ENCODE measurements at places on chromosomes 6 and 20.

- no peak for DNase-seq
Measured at GRCh38 chr20:37773291-37773826, 79.5 kb downstream of the CTNNBL1 start.

DNA sequence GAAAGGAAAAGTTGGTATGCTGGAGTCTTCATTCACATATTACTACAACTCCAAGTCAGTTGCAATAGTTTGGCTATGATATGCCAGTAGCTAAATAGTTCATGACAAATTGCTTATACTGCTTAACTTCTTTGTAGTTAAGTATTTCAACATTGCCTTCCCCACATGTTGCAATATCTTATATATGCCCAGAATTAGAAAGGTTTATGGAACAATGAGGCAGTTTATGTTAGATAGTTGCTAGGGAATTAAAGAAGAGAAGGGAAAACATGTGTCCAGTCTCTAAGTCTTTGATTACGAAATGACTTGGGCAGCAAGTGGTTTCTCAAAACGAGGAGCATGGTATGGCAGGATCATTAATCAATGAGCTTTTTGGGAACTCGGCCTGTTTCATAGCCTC is 145.8 kb downstream of the PLCB4 start:
- no peak for DNase-seq

DNA sequence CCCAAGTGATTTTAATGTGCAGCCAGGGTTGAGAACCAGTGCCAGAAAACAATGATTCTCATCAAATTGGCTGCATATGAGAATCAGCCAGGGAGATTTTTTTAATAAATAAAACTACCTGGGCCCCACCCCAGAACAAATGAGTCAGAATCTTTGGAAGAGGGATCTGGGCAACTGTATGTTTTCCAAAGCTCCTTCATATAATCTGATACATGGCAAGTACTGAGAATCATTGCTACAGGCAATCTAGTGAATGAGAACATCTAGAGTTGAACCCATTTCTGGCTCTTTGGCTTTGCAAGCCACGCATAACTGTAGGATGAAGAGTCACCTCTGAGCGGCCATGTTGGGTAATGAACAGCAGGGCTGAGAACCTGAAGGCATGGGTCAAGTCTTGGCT is 26.1 kb upstream of the DSP start:
- no peak for DNase-seq

DNA sequence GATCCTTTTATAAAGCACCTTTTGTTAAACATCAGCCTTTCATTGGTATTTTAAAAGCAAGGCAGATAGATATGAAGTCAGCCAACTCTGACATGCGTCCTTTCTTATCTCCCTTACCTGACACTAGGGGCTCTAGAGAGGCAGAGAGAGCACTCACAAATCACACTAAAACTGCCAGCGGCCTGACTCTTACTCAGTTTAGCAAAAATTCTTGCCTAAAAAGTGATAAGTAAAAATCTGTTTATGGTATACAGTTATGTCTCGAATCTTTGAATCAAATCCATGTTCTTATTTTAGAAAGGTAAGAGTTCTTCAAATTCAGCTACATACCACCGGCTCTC is 10.4 kb upstream of the TDRD6 start:
- no peak for DNase-seq

GRCh38 chr20:43825051-43825402 is 89.6 kb upstream of the TOX2 start:
- no peak for DNase-seq

GRCh38 chr20:13758884-13759283 is 25.8 kb downstream of the ESF1 start:
- no peak for DNase-seq

GRCh38 chr6:105966481-105966880 is 119.7 kb upstream of the PRDM1 start:
- DNase-seq = no peak

DNA sequence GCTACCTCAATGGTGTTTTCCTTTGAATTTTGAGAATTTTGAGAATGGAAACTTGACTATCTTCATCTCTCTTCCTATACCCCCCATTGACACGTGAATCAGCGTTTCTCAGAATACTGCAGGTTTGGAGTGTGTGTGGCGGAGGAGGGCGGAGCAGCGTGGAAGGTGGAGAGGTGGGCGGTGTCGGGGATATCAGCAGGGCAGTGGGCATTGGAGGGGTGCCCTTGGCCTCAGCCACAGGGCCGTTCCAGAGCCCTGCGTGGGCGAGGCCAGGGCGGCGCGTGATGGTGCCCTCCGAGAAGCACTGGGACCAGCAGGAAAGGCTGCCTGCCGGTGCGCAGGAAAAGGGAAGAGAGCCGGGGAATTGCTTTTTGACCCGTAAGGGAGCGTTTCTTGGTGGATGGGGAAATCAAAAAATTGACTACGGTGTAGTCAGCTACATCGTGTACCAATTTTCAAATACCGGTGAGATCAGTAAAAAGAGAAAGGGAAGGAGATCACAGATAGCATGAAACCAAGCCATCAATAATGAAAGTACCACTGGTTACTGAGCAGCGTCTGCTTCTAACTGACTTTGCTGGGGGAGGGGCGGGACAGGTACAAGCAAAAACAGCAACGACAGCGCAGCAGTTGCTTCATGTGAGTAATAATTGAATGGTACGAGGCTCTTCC is 82.7 kb upstream of the DUSP22 start:
- no peak for DNase-seq

GRCh38 chr6:163946437-163946836 is 531.9 kb downstream of the QKI start:
- no peak for DNase-seq

GRCh38 chr6:164303102-164303964 is 888.8 kb downstream of the QKI start:
- no peak for DNase-seq

GRCh38 chr20:13085275-13085674 is 76.5 kb downstream of the SPTLC3 start:
- DNase-seq = no peak

DNA sequence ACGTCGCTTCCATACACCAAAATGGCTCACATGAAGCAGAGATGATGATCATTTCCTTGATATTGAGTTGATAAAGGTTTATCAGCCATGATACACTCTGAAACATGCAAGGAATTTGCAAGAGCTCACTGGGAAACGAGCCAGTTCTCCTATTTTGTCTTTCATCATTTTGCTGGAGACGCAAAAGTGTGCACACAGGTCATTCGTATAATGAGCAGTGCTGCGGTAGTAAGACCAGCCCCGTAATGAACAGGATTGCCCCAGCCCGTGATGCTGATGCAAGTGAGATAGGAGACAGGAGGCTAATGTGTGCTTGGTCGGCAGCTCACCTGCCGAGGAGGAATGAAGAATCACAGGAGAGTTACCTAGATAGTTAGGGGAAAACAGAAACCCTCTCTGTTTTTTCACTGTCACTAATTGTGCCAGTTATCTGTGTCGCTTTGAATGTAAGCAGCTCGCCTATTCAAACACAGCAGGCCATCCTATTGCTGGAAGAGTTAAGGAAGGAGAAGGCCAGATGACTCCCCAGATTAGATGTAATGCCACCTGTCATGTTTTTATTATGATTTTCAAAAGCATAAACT is 391.8 kb downstream of the SAMD5 start:
- DNase-seq = no peak

DNA sequence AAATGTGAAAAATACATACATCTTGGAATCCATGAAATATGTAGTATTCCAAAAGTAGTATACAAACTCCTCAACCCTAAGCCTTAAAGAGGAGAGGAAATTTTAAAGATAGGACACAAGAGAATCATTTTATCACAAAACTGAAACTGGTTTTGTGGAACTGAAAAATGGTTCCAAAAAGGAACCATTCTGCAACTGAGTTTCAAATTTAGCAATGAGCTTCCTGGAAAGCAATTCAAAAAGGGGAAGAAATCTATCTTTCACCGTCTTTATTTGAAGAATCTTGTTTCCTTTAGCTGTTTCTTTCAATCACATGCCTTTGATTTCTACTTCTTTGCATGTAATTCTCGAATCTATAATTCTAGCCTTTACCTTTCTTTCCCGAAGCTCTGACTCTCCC is 32.2 kb upstream of the LAMP5 start:
- no peak for DNase-seq

GRCh38 chr6:160103825-160104100 is 17.9 kb upstream of the SLC22A1 start:
- DNase-seq = no peak

DNA sequence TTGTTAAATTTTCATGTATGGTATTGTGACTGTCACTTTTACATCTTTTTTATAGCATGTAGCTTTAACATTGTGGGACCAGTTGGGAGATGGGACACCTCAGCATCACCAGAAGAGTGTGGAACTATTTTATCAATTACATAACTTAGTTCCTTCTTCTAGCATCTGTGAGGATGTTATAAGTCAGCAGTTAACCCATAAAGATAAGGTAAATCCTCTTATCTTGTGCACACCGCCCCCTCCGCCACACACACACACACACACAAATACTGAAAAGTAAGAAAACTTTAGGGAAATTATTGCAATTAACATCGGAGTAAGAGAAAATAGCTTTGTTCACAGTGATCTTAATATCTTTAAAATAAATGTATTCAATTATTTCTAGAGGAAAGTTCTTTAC is 60.9 kb downstream of the PGM3 start:
- DNase-seq = no peak

DNA sequence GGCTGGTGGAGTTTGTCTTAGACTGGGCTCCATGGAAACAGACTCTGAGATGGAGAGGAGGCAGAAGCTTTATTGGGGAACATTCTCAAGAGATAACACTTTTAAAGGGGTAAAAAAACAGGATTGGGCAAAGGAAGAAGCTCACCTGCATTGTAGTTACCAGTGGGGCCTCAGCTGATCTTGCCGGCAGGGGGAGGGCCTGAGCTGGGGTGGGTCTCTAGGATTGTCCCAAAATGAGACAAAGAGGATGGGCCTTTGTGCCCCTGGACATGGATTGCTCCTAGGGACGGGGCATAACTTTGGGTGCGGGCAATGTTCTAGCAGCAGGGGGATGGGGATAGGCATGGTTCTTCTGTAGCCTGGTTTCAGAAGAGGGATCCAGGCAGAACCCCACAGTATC is 12.5 kb downstream of the SGK2 start:
- no peak for DNase-seq

GRCh38 chr20:2652724-2653555 is 508 bp downstream of the NOP56 start:
- DNase-seq = no peak

GRCh38 chr6:151422981-151423380 is 28.9 kb downstream of the RMND1 start:
- no peak for DNase-seq

GRCh38 chr6:168050881-168051586 is 28.0 kb downstream of the FRMD1 start:
- no peak for DNase-seq

DNA sequence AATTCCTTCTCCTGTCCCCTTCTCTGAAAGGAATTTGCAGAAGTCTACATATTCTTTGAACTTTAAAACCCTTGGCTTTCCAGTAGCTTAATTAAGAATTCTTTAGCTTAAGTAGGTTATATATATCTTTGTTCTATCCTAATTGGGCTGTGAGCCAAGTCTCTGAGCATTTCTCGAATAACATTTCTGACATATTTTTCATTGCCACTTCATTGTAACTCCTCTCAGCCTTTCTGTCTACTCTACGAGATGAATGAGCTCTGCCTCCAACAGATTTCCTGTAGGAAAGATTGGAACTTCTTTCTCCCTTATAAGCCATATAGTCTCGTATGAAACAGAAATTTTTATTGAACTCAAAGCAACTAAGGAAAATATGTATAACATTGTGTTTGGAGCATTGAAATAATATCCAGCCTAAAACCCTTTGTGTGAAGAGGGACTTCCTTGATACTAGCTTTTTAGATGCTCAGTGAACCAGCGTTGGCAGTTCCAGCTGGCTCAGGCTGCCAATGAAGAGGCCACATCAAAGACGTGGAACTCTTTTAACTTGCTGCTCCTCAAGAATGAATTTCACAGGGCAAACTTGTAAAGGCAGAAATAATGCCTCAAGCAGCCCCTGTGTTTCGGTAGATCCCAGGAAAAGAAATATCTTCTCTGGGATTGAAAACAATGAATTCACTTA is 87.7 kb upstream of the NOX3 start:
- DNase-seq = no peak

DNA sequence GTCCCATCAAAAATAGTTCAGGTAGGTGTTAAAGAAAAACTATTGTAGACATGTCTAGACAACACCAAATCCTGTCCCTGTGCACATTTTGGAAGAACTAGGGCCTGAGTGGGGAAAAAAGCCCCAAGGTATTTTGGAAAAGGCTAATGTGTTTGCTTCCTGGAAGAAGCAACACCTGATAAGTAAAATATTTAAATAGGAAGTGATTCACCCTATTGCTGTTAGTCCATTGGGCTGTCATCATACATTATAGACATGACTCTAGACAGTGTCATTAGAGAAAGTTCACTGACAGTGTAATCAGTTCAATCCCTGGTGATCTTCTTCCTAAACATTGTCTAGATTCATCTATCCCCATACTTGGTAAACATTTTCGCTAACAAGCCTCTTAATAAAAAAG is 465.3 kb downstream of the CBLN4 start:
- DNase-seq = no peak

DNA sequence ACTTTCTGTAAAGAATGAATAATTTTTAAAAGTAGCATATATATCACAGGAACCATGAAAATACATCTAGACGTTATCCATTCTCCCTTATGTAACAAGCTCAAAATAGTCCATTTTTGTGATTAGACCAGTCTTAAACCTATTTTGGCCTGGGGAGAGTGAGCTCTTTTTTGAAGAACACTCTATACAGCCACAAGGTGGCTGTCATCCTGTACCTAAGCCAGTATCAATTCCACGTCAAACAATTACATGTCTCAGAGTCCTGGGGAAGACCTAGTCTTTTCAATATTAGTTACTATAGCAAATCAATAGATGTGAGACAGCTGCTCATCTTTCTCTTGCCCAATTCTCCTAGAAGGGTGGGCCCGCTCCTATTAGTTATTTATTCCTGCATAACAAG is 28.4 kb downstream of the FBXO5 start:
- DNase-seq = no peak

- no peak for DNase-seq
Measured at GRCh38 chr20:15806105-15806504, 767.1 kb downstream of the KIF16B start.

DNA sequence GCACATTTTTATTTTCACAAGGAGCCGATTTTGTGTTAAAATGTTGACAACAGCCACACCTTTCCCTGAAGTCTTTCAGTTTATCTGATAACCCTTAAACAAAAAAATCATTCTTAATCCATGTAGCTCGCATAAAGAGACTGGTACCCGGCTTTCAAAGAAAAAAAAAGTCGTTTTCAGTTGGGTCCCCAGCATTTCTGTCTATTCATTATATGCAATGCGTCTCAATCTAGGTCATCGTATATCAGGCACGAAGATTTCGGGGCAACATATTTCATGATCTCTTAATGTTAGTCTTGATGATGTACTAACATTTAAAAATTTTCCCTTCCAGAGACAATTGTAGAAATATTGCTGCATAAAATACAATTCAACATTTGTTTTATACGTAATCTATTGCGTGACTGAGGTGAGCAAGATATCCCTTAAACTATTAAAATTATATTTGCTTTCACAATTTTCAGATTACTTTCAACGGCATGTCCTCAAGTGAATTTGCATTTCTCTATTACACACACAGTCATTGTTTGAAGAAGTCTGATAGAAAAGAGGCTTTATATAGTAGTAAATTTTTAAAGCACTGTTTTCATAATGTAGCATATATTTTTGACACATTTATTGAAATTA is 2.9 kb upstream of the TUBB2B start:
- no peak for DNase-seq

- DNase-seq = no peak
Measured at GRCh38 chr6:115133790-115134189, 791.0 kb upstream of the HS3ST5 start.

- DNase-seq = no peak
Measured at GRCh38 chr20:44720621-44720996, 5.4 kb downstream of the CCN5 start.

GRCh38 chr20:36932476-36933426 is 18.8 kb downstream of the SAMHD1 start:
- no peak for DNase-seq
